Activated T-cell treated with anti-CD3 and anti-CD28 coated beads, Interleukin-2, amount 50 U/mL, for 48 hours (primary cell): ENCODE measurements at places on chromosomes 7 and 10.

DNA sequence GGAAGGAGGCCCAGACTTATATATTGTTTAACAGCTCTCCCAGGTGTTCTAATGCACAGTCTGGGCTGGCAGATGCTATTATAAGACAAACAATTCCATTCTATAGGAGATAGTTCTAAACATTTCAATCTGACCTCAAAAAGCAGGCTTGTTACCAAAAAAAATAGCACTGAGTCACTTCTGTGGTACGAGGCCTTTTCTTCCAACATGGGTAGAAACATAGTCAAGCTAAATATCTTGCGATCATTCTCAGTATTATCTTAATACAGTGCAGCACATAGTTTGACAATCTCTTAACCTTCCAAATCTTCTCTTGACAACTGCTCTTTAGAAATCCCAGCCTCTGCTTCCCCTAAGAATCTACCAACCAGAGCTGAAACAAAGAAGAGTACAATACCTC lies 46.6 kb upstream of the MKX start:
- no peak for DNase-seq

- no peak for DNase-seq
These were observed 3.8 kb downstream of the SLC4A2 start for GRCh38 chr7:151063212-151063561.

DNA sequence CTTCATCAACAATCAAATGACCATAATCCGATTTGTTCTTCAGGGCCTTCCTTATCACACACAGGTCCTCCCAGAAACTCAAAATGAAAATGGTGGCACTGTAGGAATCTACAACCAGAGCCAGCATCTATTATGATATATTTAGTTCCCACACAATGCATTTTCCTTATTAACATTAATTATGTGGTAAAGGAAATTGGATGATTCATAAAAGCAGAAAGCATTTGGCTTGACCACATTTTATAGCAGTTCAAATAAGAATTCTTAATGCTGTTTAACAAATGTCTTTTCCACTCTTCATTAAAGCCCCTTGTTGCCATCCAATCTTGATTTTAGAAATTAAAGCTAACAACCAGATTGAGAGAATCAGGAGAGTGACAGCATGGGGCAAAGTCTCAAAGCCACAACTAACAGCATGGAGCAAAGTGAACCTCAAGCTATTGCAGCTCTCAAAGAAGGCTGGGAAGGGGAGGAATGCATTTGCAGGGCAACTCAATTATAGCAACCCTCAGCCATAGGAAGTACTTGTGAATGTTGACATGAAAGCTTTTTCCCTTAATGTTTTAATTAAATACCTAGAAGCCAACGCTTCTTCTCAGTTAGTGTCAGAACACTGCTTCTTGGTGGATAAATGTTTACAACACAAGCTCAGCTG lies 549.1 kb downstream of the NXPH1 start:
- DNase-seq = no peak

GRCh38 chr7:23476286-23477156 lies 6.2 kb upstream of the IGF2BP3 start:
- no peak for DNase-seq

- no peak for DNase-seq
These were observed 278.2 kb downstream of the PLXDC2 start for GRCh38 chr10:20094226-20094976.

DNA sequence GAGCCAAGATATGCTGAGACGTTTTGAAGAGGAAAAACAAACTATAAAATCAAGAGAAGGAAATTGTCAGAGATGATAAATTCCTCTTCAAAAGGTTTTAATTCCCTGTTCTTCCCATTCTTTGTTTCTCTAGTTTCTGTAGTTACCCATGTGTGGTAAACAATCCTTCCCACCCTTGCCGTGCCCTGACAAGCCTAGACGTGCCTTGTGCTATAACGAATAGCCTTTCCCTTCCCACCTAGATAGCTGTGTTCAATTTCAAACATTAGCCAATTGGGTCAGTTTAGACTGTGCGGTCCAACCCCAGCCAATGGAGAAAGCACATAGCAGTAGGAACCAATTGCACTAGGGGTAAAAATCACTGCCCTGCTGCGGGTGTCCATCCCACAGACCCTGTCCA lies 138.1 kb downstream of the RALA start:
- DNase-seq = no peak

DNA sequence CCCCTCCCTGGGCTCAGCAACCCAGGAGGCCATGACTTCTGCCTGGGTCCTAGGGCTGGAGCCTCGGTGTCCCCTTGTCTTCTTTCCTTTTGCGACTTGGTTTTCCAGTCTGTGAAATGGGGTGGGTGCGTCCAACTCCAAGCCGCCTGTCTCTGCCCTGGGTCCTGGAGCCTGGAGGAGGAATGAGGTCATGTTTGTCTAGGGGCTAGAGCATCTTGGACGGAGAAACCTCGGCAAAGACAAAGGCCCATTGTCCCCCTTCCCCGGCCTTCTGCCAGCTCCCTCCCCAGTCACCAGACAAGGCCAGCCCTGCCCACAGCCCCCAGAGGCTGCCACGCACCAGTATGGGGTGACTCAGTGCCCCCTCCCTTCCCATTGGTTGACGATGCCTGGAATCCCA lies 39.8 kb upstream of the ELN start:
- no peak for DNase-seq

GRCh38 chr10:62153191-62153590 lies 115.5 kb downstream of the RTKN2 start:
- no peak for DNase-seq
